Thyroid gland (tissue), 4 donors: ENCODE measurements at places on chromosomes 1 and 21.

GRCh38 chr1:197021716-197022115 lies 44.4 kb downstream of the CFHR5 start:
- no peak for DNase-seq

GRCh38 chr1:1892079-1892762 lies 1.3 kb upstream of the GNB1 start:
- DNase-seq, result no peak

DNA sequence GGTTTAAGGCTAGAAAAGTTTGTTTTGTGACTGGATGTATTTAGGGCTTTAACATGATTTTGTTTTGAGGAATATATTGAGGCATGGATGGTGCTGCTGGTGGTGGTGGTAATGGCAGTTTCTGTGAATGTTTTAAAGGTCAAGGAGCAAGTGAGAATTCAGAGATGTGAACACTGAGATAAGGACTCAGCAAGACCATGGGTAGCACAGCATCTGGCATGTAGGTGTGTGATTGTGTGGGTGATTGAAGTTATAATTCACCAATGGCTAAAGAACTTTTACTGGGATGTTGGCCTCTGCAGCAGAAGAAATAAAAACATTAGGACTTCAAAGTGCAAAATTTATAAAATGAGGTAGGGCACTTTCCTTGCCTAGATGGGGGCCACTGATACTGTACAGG lies 65.9 kb downstream of the MACF1 start:
- no peak for DNase-seq

DNA sequence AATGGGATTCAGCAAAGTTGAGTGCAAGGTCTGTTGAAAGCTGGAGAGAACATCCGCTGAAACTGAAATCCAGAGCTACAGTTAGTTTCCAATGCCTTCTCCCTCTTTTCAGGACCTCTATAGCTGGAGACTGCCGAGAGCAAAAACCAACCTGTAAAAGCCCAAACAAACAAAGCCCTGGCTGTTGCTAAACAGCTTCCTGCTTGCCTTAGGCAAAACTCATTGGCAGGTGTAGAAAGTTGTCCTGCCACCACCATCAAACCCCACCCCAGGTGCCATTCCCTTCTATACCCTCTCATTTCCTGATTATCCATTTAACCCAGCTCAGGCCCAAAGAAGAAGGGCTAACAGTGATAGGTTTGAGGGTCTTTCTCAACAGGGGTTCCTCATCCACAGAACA lies 24.7 kb downstream of the SCYL3 start:
- DNase-seq, result no peak

GRCh38 chr1:97123717-97124431 lies 402.3 kb downstream of the PTBP2 start:
- no peak for DNase-seq

DNA sequence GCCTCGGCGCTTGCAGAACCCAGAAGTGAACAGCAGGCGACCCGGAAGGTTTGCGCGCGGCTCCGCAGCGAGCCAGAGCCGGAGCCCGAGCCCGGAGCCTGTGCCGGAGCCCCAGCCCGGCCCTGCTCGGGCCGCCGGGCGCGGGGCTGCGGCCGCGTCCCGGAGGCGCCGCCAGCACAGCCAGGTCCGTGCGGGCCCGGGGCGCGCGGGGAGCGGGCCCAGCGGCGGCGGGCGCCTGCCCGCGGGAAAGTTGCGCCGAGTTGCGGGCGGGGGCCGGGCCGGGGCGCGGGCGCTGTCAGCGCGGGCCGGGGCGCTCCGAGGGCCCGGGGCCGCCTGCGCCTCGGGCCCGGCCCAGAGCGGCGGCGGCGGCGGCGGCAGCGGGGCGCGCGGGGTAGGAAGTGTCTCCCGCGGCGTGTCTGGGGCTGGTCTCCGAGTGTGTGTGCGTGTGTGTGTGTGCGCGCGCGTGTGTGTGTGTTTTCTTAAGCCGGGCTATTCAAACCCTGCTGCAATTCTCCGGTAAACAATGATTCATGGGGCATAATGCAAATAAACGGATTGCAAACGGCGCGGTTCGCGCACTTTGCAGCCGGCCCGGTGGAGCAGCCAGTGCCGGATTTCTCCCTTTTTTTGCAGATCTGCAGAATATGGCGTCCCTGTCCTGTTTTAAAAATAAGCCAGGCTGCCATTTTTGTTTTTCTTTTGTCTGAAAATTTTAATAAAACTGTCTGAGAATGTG lies at the start of gene ZNF362:
ZNF362 (plus strand) TSS at position 22 of the 736 bp plus-strand sequence. CDS start 14,083 bp downstream, outside the sequence.
- DNase-seq, result peak; percentile 58

DNA sequence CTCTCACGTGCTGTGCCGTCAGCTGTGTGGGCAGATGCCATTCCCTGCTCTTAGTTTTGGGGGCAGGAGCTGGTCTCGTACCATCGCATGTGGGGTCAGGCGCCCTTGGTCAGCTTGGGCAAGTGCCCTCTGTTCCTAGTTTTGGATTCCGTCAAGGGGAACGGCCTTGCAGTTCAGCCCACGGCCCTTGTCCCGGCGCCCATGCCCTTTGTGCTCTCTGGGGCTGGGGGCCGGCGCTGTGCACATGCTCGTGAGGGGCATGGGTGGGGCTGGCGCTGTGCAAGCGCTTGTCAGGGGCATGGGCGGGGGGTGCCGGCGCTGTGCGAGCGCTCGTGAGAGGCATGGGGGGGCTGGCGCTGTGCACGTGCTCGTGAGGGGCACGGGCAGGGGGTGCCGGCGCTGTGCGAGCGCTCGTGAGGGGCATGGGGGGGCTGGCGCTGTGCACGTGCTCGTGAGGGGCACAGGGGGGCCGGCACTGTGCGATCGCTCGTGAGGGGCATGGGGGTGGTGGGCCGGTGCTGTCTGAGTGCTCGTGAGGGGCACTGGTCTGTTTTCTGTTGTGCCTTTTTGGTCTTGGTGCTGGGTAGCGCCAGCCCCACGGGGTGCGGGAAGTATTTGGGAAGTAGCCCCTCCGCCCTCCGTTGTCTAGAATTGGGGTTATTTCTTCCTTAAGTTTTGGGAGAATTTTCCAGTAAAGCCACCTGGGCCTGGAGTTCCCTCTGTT lies 29.5 kb upstream of the DIP2A start:
- no peak for DNase-seq

DNA sequence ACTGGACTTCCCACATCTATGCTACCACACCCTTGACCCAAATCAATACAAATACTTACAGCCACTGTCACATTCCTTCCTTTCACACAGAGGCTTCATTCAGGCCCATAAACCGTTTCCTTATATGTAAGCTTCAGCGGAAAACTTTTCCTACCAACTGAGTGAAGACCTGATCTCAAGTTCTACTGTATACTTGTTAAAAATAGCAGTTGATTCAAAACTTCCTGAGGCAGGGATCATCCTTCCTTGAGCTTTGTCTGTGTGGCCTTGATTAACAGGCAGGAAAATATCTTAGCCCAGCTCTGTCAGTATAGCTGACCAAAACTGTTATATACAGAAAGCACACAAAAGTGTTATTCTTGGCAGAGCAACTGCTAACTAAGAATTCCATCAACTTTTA lies 42.7 kb downstream of the DENND2C start:
- DNase-seq, result no peak

- DNase-seq, result no peak
Measured at GRCh38 chr1:32377541-32378220, 15.3 kb downstream of the TSSK3 start.

DNA sequence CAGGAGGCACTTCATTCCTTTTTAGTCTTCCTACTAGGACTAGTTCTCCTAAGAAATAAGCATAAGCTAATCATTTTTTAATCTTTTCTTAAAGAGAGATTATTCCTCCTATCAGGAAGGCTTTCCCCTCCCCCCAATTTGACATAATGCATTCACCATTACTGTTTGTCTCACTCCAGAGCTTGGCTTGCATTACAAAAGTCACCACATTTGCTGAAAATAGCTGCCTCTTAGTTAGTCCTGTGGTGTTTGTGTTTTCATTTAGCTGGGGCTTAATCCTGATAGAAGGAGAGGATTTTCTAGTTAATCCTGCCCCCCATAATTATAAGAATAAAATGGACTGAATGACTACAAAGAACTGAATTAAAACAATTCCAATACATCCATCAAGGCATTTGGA lies 307.1 kb upstream of the RRP15 start:
- no peak for DNase-seq

GRCh38 chr1:186518822-186519381 lies 58.0 kb upstream of the PDC start:
- DNase-seq, result no peak

- DNase-seq, result no peak
Measured at GRCh38 chr1:10495475-10495817, 20.7 kb downstream of the PEX14 start.

DNA sequence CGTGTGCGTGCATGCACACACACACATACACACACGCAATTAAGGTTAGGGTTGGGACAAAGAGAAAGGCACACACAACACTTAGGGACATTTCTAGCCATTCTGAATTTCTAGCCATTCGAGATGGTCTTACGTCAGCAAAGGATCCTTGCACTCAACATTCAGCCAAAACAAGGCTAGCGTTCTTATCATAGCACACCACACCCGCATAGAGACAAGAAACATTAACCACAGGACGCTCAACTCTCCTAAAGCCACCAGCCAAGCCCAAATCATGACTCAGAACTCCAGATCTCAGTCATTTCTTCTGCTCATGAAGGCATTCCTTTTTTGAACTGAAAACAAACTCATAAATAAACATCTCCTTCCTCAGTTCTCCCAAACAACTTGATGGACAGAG lies 106.8 kb downstream of the LMO4 start:
- no peak for DNase-seq

- DNase-seq, result no peak
Measured at GRCh38 chr1:183842795-183843144, 37.9 kb downstream of the RGL1 start.

DNA sequence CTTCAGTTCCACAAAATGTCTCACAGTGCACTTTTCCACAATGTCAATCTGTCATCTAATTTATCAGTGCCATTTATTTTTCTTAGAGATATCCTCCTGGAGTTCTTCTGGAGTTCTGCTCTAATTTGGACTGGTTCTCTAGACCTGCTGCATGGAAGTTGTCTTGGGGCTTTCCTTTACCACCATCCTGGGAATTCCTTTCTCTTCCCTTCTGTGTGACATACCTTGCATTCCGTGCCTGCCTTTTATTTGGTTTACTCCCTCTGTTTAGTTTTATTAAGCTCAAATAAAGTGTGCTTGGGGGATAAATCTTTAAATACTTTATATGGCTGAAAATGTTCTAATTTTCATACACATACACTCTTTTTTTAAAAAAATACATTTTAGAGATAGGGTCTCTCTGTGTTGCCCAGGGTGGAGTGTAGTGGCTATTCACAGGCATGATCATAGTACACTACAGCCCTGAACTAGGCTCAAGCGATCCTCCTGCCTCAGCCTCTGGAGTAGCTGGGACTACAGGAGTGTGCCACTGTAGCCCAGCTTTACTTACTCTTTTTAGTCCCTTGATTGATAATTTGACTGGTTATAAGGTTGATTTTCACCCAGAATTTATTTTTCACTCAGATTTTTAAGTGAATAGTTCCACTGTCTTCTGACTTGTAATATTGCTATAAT lies 14.4 kb downstream of the MTF2 start:
- no peak for DNase-seq

DNA sequence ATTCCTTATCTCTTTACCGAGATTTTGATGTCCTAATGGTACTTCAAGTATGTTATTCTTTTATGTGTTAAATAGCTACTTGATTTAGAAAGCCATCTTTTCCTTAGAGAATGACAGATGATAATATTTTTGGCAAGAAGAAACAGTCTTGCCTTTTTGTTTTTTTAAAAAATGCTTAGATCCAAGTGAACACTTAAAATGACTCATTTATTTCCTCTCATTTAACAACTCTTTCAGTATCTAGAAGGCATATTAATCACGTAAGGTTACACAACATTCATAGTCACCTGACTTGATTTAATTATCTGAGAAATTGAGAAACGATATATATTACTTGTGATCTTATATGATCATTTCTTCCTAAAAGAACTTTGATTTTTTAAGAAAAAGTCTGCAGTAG lies 52.4 kb downstream of the SUCO start:
- DNase-seq, result no peak

DNA sequence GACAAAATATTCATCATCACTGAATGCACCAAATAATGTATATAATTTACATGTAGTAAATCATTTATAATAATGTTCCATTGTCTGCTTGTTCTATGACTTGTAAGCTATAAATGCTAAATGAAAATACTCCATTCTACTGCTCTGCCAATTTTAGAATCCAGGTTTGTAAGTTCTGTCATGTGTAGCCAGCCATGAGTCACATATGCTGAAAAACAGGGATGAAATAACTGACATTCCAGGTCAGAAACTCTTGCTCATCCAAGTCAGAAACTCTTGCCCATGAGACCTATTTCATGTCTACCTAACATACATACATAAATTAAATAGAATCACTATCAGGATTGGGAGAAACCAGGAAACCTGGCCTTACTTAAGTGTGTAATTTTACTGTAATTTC lies 95.6 kb downstream of the ASH1L start:
- no peak for DNase-seq

- DNase-seq, result peak; percentile 85
Measured at GRCh38 chr1:15027515-15027986, 126.0 kb upstream of the TMEM51 start.

GRCh38 chr1:222326006-222326709 lies 221.7 kb downstream of the HHIPL2 start:
- DNase-seq, result no peak

DNA sequence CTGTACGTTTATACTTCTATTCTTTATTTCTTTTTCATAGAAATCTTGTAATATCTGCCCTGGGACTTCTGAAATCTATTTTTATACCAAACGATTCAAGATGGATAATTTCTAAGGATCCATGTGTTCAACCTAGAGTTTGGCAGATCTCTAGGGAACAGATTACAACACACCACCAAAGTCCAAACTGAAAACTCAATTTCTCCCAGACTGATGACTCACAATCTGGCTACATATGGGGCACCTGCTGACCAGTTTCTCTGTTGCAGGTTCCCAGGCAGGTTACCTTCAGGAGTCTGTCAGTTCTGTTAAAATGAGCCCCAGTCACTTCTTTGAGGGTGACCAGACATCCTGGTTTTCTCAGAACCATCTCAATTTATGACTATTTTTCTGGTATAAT lies 439.4 kb downstream of the GPATCH2 start:
- DNase-seq, result no peak

DNA sequence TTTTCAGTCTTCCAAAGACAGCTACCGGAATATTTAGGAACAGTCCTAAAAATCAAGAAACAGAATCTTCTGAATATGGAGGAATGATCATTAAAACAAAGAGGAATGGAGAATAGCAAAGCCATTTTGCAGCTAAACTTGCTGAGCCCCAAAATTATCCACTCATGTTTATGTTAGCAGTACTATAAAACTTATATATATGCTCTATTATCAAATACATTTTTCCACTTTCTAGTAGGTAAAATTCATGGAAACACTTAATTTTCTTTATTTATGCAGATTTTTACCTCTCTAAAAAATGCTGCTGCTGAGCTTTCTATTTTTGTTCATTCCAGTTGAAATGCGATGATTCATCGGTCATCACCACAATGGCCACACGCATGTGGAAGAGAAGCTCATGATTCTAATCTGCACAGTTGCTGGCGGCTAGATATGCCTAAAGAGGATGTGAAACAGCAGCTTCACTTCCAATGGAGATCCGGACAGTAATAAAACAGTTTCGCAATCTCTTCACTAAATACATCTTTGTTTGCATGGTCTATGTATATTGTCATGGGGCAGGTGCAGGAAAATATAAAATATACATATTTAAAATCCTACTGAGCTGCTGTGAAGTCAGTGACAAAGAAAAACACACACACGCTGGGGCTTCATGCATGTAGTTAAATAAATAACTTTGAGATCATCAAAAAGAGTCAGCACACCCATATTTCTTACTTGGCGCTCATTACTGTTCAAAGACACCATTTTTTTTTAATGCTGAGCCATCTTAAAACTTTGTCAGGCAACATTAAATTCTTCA lies 292.2 kb downstream of the SMYD3 start:
- DNase-seq, result no peak
